GM04504 (cell line): ENCODE measurements at places on chromosomes 1 and 21.

GRCh38 chr1:1199141-1199960 is 7.0 kb downstream of the TNFRSF18 start:
- no peak for DNase-seq

DNA sequence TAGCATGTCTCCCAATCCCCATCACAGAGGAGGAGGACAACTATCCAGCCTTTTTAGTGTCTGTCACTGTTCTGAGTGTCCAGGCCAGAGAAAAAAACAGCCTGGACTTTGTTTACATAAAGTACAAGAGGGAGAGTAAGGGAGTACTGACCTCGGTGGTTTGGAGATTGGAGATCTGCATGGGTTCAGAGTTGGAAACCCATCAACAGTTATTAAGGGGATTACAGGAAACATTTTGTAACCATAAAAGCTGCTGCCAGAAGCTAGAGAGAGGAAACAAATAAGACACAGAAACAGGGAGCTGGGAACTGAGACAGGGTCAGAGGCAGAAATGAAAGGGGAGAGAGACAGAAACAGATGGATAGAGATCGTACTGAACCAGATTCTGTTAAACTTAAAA is 131.5 kb upstream of the CTTNBP2NL start:
- DNase-seq: no peak

DNA sequence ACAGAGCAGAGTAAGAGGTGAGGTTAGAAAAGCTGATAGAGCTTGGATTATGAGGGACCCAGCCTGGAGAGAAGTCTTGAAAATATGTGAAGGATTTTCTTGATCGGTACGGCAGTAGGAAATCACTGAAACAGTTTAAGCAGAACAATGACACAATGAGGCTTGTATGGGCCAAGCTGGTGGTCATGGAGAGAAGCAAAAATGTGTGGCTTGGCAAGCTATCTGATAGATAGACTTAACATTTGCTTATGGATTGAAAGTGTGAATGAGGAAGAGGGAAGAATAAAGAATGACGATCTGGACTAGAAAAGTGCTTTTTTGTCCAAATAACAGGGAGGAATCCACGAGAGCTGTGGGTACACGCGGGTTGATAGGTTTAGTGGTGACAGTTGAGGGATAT is 15.4 kb upstream of the XPR1 start:
- no peak for DNase-seq

- peak; percentile 51 for DNase-seq
Observed at GRCh38 chr1:113759333-113760101, at the start of gene PHTF1. TSS of gene PHTF1 (minus strand) at chr1:113759486. CDS start at chr1:113758703, 783 bp downstream.

DNA sequence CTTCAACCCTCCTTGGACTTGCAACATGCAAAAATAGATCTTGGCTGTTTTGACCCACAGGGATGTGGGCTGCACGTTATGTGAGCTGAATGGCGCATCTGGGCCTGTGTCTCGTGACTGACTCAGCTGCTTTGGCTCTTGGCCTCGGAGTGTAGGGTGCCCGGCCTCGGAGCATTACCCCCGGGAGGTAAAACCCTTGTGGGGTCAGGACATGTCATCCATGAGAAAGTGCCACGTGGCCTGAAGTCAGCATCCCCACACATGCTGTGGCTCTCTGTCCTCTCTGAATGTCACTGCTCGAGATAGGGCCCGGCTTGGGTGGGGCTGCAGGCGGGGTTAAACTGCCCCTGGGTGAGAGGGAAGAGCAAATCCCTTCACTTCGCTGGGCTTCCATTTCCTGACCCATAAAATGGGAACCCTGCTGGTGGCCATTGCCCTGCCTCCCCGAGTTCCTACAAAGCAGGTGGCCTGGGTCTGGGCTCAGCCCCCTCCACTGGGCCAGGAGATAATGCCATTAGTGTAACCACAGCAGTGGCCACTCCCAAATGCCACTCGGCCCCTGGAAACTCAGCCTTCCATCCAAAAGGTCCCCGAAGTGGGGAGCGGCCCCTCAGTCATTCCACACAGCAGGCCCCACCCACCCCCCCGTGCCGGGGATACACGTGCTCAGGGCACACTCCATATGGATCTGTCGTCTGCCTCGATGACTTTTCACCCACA is 22.8 kb upstream of the TSPEAR start:
- no peak for DNase-seq
